ENCODE measurements at places on chromosomes 4 and X. TPM values are rescaled to one million over a fixed set of nuclear protein-coding genes. Genes with fewer than 3 reads are reported as not detected.
A peak's percentile ranks its signal among the peaks of the same experiment; 100 is the strongest.

DNA sequence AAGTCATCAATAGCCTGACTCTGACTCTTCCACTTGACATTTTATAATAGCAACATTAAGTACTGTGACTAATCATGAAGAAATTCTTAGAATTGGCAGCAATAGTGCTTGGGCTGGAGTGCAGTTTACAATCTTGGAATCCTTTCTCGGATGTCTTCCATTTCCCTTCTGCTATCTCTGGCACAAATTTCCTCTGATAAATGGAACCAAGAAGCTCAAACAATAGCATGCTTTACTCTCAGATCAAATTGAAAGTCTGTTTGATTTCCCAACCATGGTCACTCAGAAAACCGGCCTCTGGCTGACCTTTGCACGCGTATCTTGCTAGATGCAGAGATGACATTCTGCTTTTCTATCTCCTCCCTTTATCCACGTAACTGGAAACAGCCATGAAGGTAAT lies 99.0 kb upstream of the SPANXC start:
- no peaks in the 10 kb centered on the region for H3K27me3 ChIP-seq
- DNase-seq: no peak
- H3K4me1 ChIP-seq: no peaks in the 10 kb centered on the region
- no peak overlapping the region for H3K27ac ChIP-seq
- H3K4me3 ChIP-seq: no peak overlapping the region
- H3K36me3 ChIP-seq: no peaks in the 10 kb centered on the region

DNA sequence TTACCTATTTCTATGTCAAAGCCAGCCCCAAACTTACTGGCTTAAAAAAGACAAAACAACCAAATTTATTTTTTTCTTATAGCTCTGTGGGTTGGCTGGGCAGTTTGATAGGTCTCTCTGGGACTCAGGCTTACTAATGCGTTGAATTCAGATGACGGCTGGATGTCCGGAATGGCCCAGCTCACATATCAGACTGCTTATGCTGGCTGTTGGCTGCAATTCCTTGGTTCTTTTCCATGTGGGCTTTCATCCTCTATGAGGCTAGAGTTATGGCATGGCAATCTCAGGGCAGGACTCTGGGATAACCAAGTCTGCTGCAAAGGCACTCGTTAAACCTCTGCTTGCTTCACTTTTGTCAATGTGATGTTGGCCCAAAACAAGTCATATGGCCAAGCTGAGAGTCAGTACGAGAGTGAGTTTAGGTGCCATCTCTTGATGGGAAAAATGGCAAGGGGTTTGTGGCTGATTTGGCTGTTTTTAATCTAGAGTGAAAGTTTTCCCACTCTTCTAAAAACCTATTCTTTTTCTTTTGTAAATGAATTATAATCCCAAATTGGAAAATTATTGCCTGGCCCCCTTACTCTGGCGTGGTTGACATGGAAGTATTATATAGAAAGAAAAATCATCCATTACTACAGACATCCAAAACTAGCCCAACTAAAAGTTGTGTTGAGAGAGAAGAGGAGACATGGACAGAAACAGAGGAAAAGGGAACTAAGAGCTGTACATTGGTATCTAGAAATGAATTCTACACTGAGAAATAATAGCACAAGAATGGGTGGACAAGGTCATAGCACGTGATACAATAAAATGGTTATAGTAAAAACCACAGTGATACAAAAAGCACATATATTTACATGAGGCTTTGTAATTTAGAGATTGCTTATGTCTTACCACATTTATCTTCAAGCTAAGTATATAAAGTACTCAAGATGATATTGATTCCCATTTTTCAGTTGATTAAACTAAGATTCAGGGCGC lies 6.6 kb downstream of the PRIMPOL start:
- no peaks in the 10 kb centered on the region for H3K27me3 ChIP-seq
- H3K4me3 ChIP-seq: no peak overlapping the region
- H3K36me3 ChIP-seq: no peaks in the 10 kb centered on the region
- no peak for DNase-seq
- H3K27ac ChIP-seq: no peak overlapping the region

DNA sequence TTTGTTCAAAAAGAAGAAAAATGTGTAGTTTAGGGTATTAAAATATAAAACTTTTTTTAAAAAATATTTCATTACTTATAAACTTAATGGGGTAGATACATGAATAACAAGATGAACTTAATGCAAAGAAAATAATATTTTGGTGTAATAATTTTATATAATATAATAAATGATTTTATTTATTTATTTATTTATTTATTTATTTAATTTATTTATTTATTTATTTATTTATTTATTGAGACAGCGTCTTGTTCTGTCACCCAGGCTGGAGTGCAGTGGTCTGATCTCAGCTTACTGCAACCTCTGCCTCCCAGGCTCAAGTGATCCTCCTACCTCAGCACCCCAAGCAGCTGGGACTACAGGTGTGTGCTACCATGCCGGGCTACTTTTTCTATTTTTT lies 20.8 kb upstream of the TEX13C start:
- H3K4me1 ChIP-seq: peaks cover 8% of the 10 kb centered on the region
- H3K27me3 ChIP-seq: no peaks in the 10 kb centered on the region
- H3K4me3 ChIP-seq: no peak overlapping the region
- H3K36me3 ChIP-seq: no peaks in the 10 kb centered on the region

- no peaks in the 10 kb centered on the region for H3K4me1 ChIP-seq
- no peak for DNase-seq
- no peak overlapping the region for H3K4me3 ChIP-seq
Observed at GRCh38 chr4:46506876-46507275, 116.9 kb upstream of the GABRA2 start.

- DNase-seq: no peak
- H3K4me3 ChIP-seq: no peak overlapping the region
- H3K27ac ChIP-seq: no peak overlapping the region
- no peaks in the 10 kb centered on the region for H3K27me3 ChIP-seq
- no peaks in the 10 kb centered on the region for H3K4me1 ChIP-seq
Observed at GRCh38 chr4:95105112-95105511, 347.4 kb downstream of the BMPR1B start.

The OTC gene
- 96.4 TPM for total RNA-seq

The CT45A5 gene
- total RNA-seq: not detected

DNA sequence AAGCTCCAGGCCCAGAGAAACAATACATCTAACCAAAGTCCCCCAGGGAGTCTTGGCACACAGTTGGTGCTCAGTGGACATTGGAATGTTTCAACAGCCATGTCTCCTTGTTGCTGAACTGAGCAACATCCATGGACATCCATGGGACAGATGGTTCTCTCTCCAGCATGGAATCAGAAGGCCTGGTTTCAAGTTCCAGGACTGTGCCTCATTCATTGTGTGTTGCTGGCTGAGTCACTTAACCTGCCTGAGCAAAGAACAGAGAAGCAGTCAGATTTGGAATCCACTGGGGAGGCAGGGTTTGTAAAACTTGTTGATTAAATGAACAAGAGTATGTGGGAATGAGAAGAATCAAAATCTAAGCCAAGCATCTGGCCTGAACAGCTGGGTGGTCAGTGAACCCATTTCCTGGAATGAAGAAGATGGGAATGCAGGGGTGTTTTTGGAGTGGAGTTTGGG lies 147.9 kb downstream of the CHIC2 start:
- no peaks in the 10 kb centered on the region for H3K27me3 ChIP-seq
- H3K4me3 ChIP-seq: no peak overlapping the region
- no peaks in the 10 kb centered on the region for H3K4me1 ChIP-seq
- no peaks in the 10 kb centered on the region for H3K36me3 ChIP-seq
- no peak for DNase-seq

The ANK2 gene
- total RNA-seq: 1.1 TPM

The C4orf50 gene
- not detected for total RNA-seq

The FAM156B gene
- 12.4 TPM for total RNA-seq

GRCh38 chrX:106672527-106672926 lies 54.0 kb upstream of the RNF128 start:
- H3K27ac ChIP-seq: no peak overlapping the region
- no peaks in the 10 kb centered on the region for H3K4me1 ChIP-seq
- DNase-seq: no peak
- no peaks in the 10 kb centered on the region for H3K27me3 ChIP-seq
- H3K4me3 ChIP-seq: no peak overlapping the region
- H3K36me3 ChIP-seq: no peaks in the 10 kb centered on the region

DNA sequence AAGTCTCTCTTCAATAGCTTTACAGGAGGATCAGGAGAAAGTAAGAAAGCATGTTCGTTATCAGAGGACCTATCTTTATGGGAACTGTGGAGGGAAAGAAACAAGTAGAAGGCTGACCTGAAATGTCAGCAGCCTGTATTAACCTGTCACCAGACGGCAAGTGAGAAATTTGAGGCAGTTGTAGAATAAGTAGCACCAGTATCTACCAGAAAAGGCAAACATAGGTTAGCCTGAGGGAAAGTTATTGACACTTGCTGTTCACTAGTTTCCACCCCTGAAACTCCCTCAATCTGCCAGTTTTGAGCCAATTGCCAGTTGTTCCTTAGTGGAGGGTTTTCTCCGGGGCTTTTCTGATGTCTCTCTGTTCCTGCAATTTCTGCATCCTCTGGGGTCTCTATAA lies 36.4 kb downstream of the ZNF81 start:
- H3K36me3 ChIP-seq: no peaks in the 10 kb centered on the region
- no peak for DNase-seq
- no peaks in the 10 kb centered on the region for H3K27me3 ChIP-seq
- H3K4me3 ChIP-seq: no peak overlapping the region
- no peaks in the 10 kb centered on the region for H3K4me1 ChIP-seq

DNA sequence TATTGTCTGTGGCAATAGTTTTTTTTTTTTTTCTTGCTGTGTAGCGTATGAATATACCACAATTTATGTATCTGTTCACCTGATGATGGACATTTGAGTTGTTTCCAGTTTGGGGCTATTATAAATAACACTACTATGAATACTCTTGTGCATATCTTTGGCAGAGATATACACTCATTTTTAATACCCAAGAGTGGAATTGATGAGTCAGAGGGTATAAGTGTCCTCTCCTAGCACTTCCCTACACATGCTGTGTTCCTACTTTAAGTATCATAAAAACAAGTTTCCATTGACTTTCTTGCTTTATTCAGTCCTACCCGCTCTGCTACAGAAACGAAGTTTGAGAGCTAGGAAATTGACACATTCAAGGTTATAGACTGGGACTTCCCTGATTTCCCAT lies 39.8 kb downstream of the XIAP start:
- H3K27me3 ChIP-seq: no peaks in the 10 kb centered on the region
- no peaks in the 10 kb centered on the region for H3K36me3 ChIP-seq
- no peak for DNase-seq
- no peak overlapping the region for H3K27ac ChIP-seq
- no peaks in the 10 kb centered on the region for H3K4me1 ChIP-seq
- no peak overlapping the region for H3K4me3 ChIP-seq

The DMRTC1 gene
- total RNA-seq: not detected

DNA sequence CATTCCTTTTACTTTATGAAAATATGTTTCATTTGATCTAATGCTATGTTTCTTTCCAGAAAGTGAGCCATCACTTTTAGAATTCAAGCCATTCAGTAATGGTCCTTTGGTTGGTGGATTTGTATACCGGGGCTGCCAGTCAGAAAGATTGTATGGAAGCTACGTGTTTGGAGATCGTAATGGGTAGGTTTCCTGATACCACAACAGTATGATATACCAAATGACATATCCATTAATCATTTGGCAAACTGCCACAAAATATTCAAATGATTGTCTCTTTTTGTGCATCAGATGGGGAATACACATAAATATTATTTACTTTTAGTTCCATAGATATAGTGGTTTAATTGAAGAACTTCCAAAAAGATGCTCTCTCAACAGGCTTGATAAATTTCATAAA lies 68.2 kb downstream of the HHIP start:
- H3K4me3 ChIP-seq: no peak overlapping the region
- H3K4me1 ChIP-seq: no peaks in the 10 kb centered on the region

The ATP8A1 gene
- 3.4 TPM for total RNA-seq

- no peaks in the 10 kb centered on the region for H3K4me1 ChIP-seq
- no peaks in the 10 kb centered on the region for H3K36me3 ChIP-seq
- no peak overlapping the region for H3K27ac ChIP-seq
- DNase-seq: no peak
- no peak overlapping the region for H3K4me3 ChIP-seq
Observed at GRCh38 chr4:54908763-54909162, 216.6 kb downstream of the KDR start.

DNA sequence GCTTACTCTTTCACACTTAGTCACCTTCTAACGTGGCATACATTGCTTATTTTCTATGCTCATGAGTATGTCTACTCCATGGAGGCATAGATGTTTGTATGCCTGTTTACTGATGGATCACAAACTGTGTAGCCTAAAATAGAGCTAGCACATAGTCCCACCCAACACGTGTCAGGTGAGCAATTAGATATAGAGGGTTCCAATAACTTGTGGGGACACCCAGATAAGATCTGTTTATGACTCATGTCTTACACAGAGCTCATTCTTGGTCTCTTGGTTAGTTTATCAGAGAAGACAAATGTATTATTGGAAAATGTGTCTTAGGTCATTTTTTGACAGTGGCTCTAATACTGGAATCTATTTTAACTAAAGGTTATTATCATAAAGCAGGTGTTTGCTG lies 6.8 kb downstream of the ZFP42 start:
- H3K4me1 ChIP-seq: no peaks in the 10 kb centered on the region
- H3K4me3 ChIP-seq: no peak overlapping the region
- H3K27ac ChIP-seq: no peak overlapping the region
- H3K36me3 ChIP-seq: no peaks in the 10 kb centered on the region
- no peak for DNase-seq

The NSG1 gene
- total RNA-seq: not detected

The MAGEA2 gene
- not detected for total RNA-seq

DNA sequence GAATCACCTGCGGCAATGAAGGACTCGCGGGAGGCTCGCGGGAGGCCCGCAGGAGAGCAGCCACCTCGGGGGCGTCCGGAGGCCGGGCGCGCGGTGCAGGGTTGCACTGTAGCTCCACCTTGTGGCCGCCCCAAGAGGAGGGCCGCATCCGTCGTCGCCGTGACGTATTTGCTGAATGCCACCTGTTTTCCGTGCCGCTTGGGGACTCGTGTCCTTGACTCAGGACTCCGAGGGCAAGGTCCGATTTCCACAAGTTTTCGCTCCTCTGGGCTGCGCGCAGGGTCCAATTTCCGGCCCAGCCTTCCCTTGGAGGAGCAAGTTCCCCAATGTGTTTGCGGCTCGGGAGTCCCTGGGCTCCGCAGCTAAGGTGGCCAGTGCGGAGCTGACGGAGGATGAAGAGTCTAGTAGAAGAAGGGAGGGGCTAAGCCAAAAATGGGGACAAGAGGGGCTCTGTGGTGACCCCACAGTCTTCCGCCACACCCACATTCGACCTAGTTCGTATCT lies 10.7 kb upstream of the DLG3 start:
- no peaks in the 10 kb centered on the region for H3K27me3 ChIP-seq
- peak overlapping the region; percentile 58 for H3K4me3 ChIP-seq
- H3K4me1 ChIP-seq: no peaks in the 10 kb centered on the region
- H3K36me3 ChIP-seq: no peaks in the 10 kb centered on the region

- H3K27ac ChIP-seq: no peak overlapping the region
- no peak for DNase-seq
- no peaks in the 10 kb centered on the region for H3K36me3 ChIP-seq
- H3K4me3 ChIP-seq: no peak overlapping the region
- H3K27me3 ChIP-seq: no peaks in the 10 kb centered on the region
Observed at GRCh38 chr4:166432842-166433241, 559.8 kb downstream of the TLL1 start.

- H3K4me3 ChIP-seq: peak within 1 kb of the TSS; percentile 63
- H3K36me3 ChIP-seq: no peaks in the 10 kb centered on the region
- no peaks in the 10 kb centered on the region for H3K27me3 ChIP-seq
- no peaks in the 10 kb centered on the region for H3K4me1 ChIP-seq
- DNase-seq: peak; percentile 63
Observed at GRCh38 chr4:82561786-82562563, at the start of gene TMEM150C. TSS of gene TMEM150C (minus strand) at chr4:82561988. CDS start at chr4:82504657, 57,331 bp downstream.

The MAGEC3 gene
- not detected for total RNA-seq

GRCh38 chrX:126994032-126994600 lies 174.6 kb downstream of the PRR32 start:
- no peak for DNase-seq
- H3K27ac ChIP-seq: no peak overlapping the region
- H3K4me3 ChIP-seq: no peak overlapping the region
- no peaks in the 10 kb centered on the region for H3K27me3 ChIP-seq
- no peaks in the 10 kb centered on the region for H3K36me3 ChIP-seq

Measured in right lobe of liver (tissue), 6 donors.